B cell (primary cell): ENCODE measurements at places on chromosomes 6 and 20. TPM values are rescaled to one million over a fixed set of nuclear protein-coding genes. Genes with fewer than 3 reads are reported as not detected.

GRCh38 chr6:137652961-137653705, 158.9 kb upstream of the OLIG3 start:
- DNase-seq: no peak

- DNase-seq: no peak
These were observed 101.0 kb upstream of the MPC1 start for GRCh38 chr6:166483573-166484250.

DNA sequence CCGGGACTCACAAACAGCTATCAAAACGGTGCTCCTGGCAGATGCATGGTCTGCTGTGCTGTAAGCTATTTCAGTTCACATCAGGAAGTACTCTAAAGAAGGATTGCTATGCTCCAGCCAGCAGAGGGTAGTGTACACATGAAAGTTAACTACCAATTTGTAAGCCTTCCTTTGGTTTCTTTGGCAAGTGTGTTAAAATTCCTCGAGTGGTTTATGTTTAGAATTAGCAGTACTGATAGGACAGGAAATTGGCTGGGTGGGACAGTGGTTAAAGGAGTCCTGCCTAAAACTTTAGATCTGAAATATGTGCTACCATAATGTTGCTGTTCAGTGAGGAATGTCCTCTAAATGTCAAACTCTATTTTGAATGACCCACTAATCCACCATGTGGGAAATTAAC, 47.4 kb downstream of the TRMT11 start:
- no peak for DNase-seq

Gene ATP6V1G2
- total RNA-seq: 3.3 and 4.4 TPM in 2 replicates

- DNase-seq: no peak
These were observed 253.4 kb upstream of the TAB2 start for GRCh38 chr6:149064001-149064659.

DNA sequence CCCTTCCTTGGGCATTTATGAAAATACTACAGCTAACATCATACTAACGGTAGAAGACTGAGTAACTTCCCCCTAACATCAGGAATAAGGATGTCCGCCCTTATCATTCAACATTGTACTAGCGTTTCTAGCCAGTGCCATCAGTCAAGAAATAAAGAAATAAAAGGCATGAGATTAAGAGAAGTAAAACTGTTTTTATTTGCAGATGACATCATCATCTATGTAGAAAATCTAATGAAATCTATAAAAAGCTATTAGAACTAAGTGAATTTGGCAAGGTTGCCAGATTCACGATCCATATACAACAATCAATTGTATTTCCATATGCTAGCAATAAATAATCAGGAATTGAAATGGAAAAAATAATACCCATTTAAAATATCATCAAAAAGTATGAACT, 54.6 kb downstream of the STK35 start:
- no peak for DNase-seq

DNA sequence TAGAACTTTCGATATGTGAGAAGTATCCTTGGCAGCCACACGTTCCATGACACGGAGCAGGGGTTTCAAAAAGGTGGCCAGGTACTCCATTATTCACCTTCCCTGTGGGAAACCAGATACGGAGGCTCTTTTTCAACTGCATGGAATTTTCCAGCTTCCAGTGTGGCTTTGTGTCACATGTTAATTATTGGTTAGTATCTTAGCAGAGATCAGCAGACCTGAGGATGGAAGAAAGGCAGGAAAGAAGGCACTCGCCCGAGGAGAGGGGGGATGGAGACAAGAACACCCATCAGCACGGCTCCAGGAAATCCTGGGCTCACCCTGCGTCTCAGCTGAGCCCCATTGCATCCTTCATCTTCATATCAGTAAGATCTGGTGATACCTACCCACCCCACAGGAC, 115.5 kb downstream of the PXDC1 start:
- no peak for DNase-seq
